Left lung (tissue), 14 donors: ENCODE measurements at places on chromosomes 6 and 20.
A peak's percentile ranks its signal among the peaks of the same experiment; 100 is the strongest.

- peak; percentile 62 for DNase-seq
Observed at GRCh38 chr6:7723041-7723447, 2.9 kb upstream of the BMP6 start.

DNA sequence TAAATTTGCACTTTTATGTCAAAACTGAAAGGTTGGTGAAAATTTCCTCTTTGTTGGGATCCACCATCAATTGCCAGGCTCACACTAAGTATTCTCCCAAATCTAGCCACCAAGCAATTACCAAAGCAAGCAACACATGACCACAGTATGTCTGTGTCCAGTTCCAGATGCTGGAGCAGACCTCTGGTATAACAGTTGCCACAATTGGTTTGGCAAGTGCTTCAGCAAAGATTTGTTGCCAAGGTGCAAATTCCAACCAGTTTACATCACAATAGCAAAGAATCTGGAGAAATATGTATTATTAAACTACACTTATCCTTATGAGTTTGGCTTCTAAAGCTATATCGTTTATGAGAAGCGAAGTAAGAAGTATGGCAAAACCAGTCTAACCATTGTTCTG lies 6.4 kb downstream of the GTF2H5 start:
- DNase-seq, result no peak

DNA sequence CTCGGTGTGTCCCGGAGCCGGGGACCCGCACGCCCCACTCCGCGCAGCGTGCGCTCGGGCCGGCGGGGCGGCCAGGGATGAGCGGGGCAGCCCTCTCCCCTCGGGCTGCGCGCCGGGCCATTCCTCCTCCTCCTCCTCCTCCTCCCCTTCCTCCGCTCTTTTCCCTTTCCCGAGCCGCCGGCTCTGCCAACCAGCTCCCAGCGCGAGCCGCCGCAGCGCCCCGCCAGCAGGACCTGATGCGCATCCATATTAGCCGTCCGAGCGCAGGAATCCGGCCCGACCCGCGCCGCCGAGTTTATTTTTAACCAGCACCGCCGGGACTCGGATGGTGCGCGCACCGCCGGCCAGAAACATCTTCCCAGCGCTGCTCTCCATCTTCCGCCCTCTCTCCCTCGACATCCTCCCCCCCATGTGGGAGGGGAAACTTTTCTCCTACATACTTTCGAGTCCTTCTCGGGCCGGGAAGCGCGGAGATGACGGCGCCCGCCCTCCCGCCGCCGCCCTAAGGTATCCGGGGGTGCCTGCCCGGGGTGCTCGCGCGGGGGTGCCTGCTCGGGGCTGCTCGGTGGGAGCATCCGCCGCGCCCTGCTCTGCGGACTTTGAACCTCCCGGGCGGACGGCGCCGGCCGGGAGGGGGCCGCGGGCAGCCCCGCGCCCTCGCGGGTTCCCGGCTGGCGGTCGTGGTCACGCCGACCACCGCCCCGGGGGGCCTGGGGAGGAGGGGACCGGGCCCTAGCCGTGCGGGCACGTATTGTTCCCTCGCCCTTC lies 619 bp downstream of the RREB1 start:
- DNase-seq, result peak; percentile 69

- no peak for DNase-seq
Observed at GRCh38 chr6:107716688-107717089, 107.4 kb downstream of the SCML4 start.

GRCh38 chr6:99189823-99190721 lies 159.4 kb downstream of the FAXC start:
- no peak for DNase-seq

DNA sequence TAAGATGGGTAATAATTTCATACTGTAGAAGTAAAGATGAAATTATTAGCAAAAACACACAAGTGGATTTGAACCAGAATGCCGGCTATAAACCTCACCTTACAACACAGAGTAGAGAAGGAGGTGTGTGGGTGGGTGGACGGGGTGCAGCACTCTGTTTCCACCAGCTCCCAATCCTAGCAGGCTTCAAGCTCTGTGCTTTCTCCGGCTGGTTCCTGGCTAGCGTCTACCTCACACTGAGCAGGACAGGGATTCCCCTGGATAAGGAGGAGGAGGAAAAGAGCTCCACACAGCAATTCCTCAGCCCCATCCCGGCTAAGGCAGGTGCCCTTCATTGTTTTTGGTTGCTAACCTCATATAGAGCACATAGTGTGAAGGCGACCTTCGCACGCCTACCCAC lies 453.3 kb downstream of the C6orf118 start:
- DNase-seq, result no peak

- DNase-seq, result no peak
Observed at GRCh38 chr20:9126527-9126926, 57.6 kb downstream of the PLCB4 start.

DNA sequence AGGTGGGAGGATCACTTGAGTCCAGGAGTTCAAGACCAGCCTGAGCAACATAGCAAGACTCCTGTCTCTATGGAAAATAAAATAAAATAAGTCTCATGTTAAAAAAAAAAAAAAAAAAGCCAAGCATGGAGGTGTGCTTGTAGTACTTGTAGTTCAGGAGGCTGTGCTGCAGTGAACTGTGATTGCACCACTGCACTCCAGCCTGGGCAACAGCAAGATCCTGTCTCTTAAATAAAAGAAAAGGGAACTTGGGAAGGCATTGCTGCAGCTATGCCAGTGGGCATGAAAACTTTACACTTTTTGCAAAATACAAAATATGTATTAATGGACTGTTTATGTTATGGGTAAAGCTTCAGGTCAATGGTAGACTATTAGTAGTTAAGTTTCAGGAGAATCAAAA lies 37.5 kb upstream of the REV3L start:
- DNase-seq, result no peak

DNA sequence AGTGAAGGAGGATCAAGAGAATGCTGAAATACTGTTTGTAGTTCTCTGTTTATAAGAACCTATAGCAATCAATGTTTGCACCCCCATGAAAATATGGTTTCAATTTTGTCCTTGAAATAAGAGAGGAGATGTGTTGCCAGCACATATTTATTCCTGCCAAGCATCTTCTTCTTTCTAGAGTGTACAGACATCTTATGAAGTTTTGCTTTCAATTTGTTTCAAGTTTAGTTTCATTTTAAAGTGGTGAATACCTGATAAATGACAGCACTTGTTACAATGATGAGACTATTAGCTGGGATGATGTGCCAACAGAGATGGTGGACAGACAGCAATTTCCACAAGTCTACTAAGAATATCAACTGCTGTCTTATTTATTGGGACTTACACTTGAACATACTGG lies 39.2 kb upstream of the CENPW start:
- no peak for DNase-seq

DNA sequence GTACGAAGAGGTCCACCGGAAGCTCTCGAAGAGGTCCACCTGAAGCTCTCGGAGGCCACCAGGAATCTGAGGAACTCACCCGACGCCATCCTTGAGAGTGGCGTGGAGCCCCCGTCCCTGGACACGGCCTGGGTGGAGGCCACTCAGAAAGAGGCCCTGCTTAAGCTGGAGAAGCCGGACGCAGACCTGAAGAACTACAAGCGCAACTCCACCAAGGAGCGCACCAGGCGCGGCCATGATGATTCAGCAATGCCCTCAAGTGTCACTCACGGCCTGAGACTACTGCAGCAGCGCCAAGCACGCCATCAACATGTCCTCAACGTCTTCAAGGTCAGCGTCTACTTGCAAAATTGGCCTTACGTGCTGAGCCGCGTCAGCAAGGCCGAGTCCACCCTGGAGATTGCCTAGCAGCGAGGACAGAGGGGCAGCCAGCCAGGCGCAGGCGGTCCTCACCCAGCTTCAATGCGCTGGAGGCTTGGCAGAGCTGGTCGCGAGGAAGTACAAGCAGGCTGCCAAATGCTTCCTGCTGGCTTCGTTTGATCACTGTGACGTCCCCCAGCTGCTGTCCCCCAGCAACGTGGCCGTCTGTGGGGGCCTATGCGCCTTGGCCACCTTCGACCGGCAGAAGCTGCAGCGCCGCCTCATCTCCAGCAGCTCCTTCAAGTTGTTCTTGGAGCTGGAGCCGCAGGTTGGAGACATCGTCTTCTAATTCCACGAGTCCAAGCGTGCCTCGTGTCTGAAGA lies 7.7 kb upstream of the GJA10 start:
- DNase-seq, result no peak

- no peak for DNase-seq
Observed at GRCh38 chr6:111462770-111463391, 20.1 kb downstream of the REV3L start.

DNA sequence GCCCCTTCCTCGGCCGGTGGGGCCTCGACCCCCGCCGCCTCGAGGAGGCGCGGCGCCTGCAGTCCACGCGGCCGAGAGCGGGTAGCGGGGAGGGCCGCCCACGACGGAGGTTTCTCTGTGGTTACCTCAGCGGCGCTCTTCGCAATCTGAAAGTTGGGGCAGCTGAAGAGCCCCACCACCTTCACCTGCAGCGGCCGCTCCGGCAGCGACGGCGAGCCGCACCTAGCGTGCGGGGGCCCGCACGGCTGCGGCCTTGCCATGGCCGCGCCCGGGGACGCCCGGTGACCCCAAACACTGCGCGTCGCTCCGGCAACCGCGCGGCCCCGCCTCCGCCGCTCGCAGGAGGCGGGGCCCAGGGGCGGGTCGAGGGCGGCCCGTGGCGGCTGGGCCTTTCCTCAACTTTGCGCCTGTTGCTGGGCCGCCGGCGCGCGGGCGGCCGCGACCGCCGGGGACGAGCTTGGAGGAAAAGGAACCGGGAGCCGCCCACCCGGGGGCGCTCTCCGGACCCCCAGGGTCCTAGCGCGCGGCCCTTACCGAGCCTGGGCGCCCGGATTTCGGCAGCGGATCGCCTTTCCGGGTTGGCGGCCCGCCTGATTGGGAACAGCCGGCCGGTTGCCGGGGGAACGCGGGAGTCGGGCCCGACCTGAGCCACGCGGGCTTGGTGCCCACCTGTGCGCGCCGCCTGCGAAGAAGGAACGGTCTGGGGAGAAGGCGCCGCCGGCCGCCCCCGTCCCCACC lies at the start of the genes PPIL6 and SMPD2:
Gene PPIL6 (minus strand): TSS at position 298 of the 738 bp plus-strand sequence. CDS start 38 bp downstream, at position 260.
Gene SMPD2 (plus strand): TSS at position 394 of the 738 bp plus-strand sequence. CDS start 398 bp downstream, outside the sequence.
- DNase-seq, result peak; percentile 93

DNA sequence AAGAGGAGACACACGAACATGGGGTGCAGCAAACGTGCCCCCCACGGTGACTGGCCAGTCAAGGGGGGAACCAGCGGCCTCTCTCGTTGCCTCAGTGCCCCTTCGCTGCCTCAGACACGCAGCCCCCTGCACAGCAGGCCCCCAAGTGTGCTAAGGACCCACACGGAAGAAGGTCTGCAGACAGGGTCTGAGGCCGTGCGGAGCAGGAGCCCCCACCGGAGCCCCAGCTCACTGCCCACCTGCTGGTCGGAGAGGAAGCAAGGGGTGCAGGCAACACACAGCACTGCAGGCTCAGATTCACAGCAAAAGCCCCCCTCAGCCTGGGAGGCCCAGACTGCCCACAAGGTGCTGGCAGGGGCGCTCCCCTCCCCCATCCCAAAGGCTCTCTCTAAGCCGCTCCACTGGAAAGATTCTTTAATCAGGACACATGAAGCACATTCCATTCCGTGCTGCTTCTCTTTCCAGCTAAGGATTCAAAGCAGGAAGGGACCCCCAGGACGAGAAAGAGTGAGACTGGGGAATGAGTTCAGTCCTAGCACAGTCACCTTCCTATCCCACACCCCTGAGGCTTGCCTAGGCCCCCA lies 105.1 kb downstream of the SLC23A2 start:
- no peak for DNase-seq

DNA sequence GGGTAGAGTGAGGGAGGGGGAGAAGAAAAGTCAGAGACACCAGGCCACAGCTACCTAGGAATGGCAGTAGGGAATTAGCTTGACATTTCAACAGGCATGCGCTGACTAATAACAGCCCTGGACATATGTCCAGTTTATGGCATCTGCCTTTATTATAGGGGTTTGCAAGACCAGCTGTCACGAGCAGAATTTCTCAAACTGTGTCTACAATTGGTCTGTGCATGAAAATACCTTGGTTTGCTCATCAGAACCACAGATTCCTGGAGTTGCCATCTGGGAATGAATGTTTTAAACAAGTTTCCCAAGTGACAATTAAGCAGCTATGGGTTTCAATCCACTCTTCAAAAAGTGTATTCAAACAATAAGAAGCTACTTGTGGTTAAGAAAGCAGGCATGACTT lies 110.3 kb upstream of the ENPP5 start:
- DNase-seq, result no peak

DNA sequence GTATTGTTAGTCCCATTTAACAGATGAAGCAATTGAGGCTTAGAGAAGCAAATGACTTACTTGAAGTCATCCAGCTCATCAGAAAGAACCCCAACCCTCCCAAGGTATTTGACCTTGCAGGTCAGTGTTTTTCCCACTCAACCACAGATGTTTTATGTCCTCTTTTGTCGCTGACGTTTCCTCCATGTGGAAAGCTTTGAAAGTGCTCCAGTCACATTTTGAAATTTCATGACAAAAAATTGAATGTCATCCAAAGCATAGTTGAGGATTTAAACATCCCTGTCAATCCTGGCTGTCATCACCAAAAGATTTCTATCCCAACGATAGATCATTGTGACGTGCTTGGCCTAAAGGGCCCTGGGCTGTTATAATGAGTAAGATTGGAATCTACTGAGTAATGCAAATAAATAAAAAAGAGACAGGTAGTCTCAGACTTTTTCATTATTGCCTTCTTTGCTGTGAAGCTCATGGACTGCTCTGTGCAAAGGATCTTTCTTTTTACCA lies 102.7 kb downstream of the TSHZ2 start:
- DNase-seq, result no peak

GRCh38 chr20:36271639-36272546 lies 34.2 kb upstream of the DLGAP4 start:
- DNase-seq, result no peak

DNA sequence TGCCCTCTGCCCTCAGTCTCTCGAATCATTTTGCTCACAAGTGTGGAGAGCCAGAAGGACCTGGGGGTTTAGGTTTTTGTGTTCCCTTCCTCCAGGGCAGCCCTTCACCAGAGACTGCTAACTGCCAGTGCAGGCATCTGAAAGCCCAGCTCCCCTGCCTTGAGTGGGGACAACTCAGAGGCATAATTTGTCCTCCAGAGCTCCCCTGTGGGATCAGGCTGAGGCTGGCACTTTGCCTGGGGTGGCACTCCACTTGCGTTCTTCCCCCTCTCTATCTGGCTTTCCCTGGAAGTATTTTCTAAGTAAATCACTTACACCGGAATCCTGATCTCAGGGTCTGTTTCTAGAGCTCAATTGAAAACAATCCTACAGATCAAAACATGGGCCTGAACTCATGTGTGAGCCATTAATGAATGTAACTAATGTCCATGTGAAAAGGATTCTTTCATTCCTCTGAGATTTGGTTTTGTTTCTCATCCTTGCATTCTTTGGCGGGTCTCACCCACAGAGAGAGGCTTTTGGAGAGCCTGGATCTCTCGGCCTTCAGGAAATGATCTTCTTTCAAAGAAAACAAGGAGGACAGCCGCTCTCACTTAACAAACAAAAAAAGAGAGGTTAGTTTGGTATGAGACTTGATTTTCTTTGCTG lies 125.7 kb upstream of the RIPOR2 start:
- no peak for DNase-seq

DNA sequence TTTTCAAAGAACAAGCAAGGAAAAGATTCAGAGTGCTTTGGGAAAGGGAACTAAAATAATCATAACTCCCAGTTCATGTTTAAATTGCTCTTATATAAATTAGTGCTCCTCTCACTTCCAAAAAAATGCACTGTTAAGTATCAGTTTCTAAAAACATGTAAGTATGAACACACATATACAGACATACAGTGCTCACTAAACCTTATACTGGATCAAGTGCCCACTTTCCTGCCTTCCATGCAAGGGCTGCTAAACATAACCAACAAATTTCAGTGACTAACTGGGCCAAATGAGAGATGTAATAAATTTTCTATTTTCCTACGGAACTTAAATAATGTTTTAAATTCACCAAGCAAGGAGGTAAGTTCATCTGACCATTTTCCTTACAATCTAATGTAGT lies 6.4 kb downstream of the TFAP2A start:
- no peak for DNase-seq

GRCh38 chr6:43306086-43306485 lies 2.5 kb downstream of the CRIP3 start:
- no peak for DNase-seq

- DNase-seq, result no peak
Observed at GRCh38 chr20:35828434-35828833, 56.6 kb downstream of the PHF20 start.
